ENCODE measurements at places on chromosomes 7 and 10.

- no peak for DNase-seq
Observed at GRCh38 chr10:69512901-69513300, 60.3 kb downstream of the NEUROG3 start.

- DNase-seq, result no peak
Observed at GRCh38 chr7:132882714-132883428, 199.0 kb downstream of the CHCHD3 start.

- DNase-seq, result no peak
Observed at GRCh38 chr10:132970641-132971438, 28.5 kb upstream of the CFAP46 start.

- no peak for DNase-seq
Observed at GRCh38 chr7:69078997-69079769, 519.1 kb upstream of the AUTS2 start.

DNA sequence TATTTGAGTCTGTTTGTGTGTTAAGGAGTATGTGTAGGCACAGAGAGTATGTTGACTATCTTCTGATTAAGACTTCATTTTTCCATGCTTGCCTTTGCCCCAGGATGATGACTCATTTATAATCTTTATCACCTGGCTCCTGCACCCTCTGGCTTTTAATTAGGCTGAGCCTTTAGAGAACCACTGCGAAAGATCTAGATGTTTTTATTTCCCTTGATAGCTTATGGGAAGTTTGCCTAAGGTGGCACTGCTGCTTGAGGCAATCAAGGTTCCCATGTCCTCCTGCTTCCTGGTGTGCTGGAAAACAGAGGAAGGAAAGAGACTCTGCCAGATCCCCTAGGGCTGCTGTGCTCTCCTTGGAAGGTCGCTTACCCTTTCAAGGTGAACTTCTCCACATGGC, 114.6 kb downstream of the ARL4A start:
- no peak for DNase-seq

Measured in suppressor macrophage (primary cell).